Natural killer cell treated with Interleukin-12 subunit alpha and Interleukin-12 subunit beta and Interleukin-15 and Interleukin-18, amount 100 ng/mL, for 72 hours (primary cell): ENCODE measurements at places on chromosomes 6 and 20. TPM values are rescaled to one million over a fixed set of nuclear protein-coding genes. Genes with fewer than 3 reads are reported as not detected.
A peak's percentile ranks its signal among the peaks of the same experiment; 100 is the strongest.

DNA sequence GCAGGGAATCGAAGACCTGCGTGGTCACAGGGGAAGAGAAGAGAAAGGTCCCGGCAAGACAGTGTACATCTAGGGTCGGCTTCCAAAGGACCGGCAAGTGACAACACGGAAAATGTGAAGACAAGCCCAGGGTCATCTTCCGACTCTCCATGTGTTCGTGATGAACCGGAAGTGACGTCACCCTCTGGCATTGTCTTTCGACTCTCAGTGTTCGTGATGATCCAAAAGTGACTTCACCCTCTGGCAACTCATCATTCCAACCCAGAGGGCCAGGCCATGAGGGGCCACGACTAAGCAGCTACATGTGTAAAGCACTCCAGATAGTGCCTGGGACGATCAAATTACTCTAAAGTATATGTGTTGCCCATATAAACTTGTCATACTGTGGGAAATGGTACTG lies 290.8 kb downstream of the THBS2 start:
- no peak for DNase-seq

DNA sequence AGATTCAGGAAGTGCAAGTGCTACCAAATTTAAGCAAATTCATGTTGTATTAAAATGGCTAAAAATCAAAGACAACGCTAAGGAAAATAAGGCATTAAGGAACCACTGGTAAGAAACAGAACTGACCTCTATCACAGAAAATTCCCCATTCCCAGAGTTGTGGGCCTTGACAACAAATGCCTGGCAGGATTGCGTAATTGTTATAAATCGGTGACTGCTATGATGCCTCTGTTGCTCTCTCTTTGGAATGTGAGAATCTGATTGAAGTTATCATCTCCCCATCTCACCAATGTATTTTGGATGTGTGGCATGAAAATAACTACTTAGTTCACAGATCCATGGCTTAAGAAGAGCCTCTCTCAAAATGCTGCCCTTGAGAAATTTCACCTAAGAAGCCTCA lies 257.3 kb downstream of the OGFRL1 start:
- DNase-seq: no peak

DNA sequence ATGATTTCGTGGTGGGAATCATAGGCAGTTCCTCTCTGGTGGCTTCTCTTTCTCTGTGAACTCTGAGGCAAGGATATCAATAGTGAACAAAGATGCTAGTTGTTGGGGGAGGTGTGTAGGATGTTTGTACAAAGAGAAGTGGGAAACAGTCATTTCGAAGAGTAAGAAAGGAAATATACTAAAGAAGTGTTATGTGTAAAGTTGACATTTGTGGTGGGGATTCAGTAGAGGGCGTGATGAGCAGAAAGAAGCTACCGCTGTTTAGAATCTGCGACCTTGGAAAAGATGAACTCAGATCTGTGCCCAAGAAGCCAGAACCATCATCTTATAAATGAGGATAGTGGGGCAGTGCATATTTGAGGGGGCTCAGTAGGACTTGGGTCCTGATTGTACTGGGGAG lies 11.4 kb downstream of the SLC35F1 start:
- DNase-seq: no peak

HEY2 gene
- total RNA-seq: 0.10 TPM

PDYN gene
- total RNA-seq: not detected

HLA-DOA gene
- total RNA-seq: 0.86 TPM

DNA sequence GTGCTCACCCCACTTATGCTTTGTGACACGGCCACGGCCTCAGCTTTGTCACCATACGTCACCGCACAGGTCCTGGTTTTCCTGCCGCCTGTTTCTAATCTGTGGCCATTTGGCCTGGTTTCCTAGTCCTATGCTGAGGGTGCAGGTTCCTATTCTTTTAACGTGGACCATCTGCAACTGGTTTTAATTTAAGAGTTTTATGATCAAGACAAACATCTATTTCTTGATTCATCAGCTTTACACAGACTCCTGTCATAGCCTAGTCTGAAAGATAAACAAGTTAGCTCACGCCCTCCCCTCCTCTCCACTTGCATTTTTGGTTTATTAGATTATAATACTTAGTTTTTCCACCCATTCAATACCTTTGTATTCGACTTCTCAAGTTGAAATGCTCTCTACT lies 97.5 kb upstream of the RPS6KA2 start:
- DNase-seq: no peak

GRCh38 chr6:145529582-145529981 lies 205.7 kb downstream of the EPM2A start:
- no peak for DNase-seq

GRCh38 chr6:41573985-41574384 lies 27.8 kb downstream of the FOXP4 start:
- DNase-seq: no peak

ADAM33 gene
- not detected for total RNA-seq

PCK1 gene
- total RNA-seq: not detected

DNA sequence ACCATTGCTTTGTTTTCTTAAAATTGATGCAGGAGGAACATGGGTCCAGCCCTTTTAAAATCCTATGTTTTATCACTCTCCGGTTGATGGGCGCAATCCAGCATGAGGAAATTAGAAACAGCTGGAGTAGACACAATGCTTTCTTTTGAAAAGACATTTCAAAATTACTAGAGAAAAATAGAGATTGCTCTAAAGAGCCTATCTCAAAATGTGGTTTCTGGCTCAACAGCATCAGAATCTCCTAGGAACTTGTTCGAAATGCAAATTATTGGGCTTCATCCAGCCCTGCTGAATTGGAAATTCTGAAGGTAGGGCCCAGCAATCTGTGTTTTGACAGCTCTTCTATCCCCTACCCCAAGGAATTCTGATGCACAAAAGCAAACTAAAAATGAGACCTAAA lies 190.8 kb upstream of the BMP2 start:
- DNase-seq: no peak

SLPI gene
- not detected for total RNA-seq

GRCh38 chr6:157316871-157317814 lies 6.2 kb downstream of the TMEM242 start:
- no peak for DNase-seq

LY6G6C gene
- total RNA-seq: not detected

GRCh38 chr20:5170341-5170740 lies 43.5 kb downstream of the CDS2 start:
- DNase-seq: no peak

GRCh38 chr20:44598423-44599305 lies 16.3 kb downstream of the PKIG start:
- DNase-seq: no peak

LHFPL5 gene
- total RNA-seq: not detected

DNA sequence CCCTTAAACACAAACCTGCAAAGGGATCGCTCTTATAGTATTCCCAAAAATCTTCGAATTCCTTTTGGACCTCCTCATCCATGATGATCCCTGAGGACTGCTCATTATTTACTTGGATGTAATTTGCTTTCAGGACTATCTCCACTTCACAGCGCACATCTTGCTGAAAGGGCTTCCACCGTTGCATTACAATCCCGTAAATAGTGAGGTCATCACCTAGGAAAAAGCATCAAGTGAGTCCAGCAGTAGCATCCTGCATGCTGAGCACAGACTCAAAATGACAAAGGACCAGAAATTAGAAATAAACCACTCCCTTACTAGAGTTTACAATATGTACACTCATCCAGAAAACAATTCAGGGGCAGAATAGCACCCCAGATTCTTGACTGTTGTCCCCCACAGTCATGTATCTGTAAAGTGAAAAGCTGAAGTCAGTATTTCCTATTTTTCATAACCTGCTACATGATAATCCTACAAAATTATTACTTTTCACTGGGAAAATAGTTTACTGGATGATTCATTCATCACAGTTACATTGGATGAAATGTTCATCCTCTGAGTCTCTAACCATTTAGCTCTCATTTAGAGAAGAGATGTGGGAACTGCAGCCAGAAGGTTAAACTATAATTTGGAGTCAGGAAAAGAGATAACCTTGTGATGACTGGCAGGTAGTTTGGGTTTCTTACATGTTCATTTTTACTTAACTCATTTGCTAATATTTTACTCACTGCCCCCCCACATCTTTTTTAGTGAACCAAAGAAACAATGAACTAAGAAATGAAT lies 17.2 kb downstream of the MCM9 start:
- DNase-seq: no peak

DNA sequence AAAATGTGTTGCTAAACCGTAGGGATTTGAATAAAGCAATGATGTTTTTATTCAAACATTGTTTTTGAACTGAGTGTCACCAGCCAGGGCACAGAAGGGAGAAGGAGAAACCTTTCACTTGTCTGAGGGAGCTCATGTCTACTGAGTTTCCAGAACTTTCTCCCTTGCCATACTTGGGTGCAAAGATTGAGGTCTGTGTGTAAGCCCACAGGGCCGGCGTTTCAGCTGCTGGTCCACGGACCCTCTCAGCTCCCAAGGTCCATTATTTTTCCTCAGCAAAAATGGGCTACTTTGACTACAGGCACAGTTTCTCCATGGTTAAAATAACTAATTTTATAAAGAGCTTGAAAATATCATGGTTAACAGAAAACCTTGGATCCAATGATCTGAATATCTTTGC lies 32.6 kb downstream of the PSMG4 start:
- no peak for DNase-seq

SPTLC3 gene
- not detected for total RNA-seq

- no peak for DNase-seq
Observed at GRCh38 chr6:52310932-52311331, 26.4 kb upstream of the MCM3 start.

LAMA4 gene
- total RNA-seq: not detected

DNA sequence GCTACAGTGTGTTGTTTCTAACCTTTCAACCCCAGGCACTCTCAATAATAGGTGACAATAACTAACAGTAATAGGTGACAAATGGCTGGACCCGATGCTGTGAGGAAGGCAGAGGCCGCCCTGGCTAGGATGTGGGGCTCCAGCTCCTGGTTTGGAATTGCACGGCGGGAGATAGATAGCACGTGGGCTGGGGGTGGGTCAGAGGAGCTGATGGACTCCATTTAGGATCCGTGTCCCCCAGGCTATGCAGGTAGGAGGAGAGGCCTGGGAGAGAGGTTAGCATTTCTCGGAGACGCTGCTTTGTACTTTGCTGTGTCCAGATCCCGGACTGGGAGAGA lies 61.4 kb downstream of the EZR start:
- DNase-seq: no peak

DCDC2 gene
- total RNA-seq: not detected

DNA sequence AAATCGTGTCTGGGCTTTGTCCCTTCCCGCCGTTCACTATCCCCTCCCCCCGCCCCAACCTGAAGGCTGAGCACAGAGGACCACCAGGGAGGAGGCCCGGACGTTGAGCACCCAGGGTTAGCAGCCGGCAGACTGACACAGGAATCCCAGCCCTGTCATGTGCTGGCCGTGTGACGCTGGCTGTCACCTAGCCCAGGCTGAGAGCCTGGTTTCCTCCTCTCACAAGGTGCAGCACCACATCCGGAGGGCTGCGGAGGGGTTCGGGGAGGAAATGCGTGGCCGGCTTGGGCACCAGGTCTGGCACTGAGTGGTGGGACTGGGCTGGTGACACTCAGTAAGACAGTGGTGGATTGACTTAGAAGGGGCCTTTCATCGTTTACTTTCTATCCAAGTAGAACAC lies 4.6 kb upstream of the LSM14B start:
- peak; percentile 76 for DNase-seq

OARD1 gene
- total RNA-seq: 31.1 TPM

- DNase-seq: no peak
Observed at GRCh38 chr6:155444120-155444917, 11.3 kb downstream of the NOX3 start.

AAR2 gene
- 33.3 TPM for total RNA-seq

- DNase-seq: no peak
Observed at GRCh38 chr6:84652356-84653026, 111.9 kb downstream of the TBX18 start.

DNA sequence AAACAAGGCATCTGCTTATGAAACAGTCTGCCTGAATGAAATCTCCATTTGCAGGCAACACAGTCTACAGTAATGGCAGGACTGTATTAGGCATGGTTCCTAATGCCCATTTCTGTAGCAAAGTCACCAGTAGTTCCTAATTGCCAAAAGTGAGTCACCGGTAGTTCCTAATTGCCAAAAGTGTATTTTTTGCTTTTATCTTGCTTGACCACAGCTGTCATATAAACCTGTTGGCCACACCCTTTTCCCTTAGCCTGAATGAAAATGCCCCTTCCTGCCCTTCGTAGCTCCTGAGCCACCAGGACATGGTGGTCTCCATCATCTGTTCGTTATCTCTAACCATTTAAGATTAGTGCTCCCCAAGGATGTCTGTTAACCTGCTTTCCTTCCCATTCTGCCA lies 34.5 kb downstream of the MTHFD1L start:
- no peak for DNase-seq

APMAP gene
- total RNA-seq: 109 TPM

GCNT2 gene
- 2.4 TPM for total RNA-seq

RAET1L gene
- not detected for total RNA-seq

OVOL2 gene
- total RNA-seq: not detected

DNA sequence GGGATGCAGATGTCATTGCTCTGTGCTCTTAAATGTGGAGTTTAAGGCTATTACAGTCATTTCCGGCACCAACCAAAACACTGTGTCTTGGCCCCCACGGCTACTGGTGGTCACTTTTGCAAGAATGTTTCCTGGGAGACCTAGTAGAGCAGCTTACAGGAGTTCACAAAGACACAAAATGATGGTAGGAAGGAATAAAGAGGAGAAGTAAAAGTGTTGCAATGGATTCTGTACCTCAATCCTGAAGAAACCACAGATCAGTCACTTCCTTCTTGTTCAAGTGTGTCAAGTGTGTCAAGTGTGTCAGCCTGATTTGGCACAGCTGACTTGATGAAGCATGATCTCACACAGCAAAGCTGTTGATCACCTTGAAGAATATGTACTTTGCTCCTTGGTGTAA lies 344.0 kb downstream of the PLCB1 start:
- DNase-seq: no peak

GRCh38 chr6:10412461-10413261 lies 2.2 kb downstream of the TFAP2A start:
- DNase-seq: no peak

- DNase-seq: no peak
Observed at GRCh38 chr20:575230-575629, 31.6 kb upstream of the CSNK2A1 start.

DNA sequence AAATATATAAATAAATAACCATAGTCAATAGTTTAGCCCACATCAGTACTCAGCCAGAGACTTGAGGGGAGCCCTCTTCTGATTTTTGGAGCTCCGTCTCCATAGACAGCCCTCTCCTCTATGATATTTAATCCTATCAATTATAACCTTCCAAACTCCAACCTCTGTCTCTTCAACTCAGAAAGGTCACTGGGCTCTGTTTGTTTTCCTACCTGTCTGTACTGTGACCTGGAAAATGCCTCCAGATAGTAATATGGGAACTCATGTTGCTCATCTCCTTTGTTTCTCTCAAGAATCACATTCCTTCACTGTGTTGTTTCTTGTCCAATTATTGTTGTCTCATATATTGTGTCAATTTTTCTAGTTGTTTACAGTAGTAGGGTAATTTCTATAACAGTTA lies 409.7 kb downstream of the CDKAL1 start:
- no peak for DNase-seq

GRCh38 chr6:74534465-74535211 lies 671.2 kb downstream of the COL12A1 start:
- DNase-seq: no peak
